ENCODE measurements at places on chromosomes 16 and 17. TPM values are rescaled to one million over a fixed set of nuclear protein-coding genes. Genes with fewer than 3 reads are reported as not detected.

DNA sequence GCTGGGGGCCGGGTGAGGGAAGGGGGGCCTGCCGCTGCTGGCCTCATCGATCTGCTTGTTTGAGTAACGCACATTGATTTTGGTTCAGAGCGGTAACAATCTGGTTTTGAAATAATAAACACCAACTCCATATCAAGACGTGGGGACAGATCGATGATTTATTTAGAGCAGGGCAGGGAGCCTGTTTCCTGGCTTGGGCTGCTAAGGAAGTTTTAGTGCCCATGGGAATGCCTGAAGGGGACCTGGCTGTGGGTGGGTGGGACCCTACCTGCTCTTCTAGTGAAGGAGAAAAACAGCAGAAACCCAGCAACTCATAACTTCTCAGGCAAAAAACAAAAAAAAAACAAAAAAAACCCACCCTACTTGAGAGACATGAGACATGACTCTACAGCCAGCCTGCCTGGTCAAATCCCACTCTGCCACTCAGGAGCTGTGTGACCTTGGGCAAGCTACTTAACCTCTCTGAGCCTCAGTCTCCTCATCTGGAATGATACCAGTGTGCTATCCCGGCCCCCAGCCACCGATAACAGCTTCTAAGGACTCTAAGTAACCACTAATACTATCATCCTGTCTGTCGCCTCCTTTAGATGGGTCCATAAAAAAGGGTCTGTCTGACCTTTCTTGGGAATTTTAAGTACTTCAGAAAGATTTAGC, 66.0 kb downstream of the PIPOX start:
- no peak overlapping the region for H3K27ac ChIP-seq
- H3K36me3 ChIP-seq: peaks cover 9% of the 10 kb centered on the region

Gene CCL7
- not detected for total RNA-seq

- H3K4me1 ChIP-seq: peaks cover 14% of the 10 kb centered on the region
- no peak for DNase-seq
- H3K36me3 ChIP-seq: no peaks in the 10 kb centered on the region
- H3K27me3 ChIP-seq: peaks cover 3% of the 10 kb centered on the region
Measured at GRCh38 chr17:43431714-43432523, 33.1 kb downstream of the ARL4D start.

Gene ZNF500
- 19.8 TPM for total RNA-seq

DNA sequence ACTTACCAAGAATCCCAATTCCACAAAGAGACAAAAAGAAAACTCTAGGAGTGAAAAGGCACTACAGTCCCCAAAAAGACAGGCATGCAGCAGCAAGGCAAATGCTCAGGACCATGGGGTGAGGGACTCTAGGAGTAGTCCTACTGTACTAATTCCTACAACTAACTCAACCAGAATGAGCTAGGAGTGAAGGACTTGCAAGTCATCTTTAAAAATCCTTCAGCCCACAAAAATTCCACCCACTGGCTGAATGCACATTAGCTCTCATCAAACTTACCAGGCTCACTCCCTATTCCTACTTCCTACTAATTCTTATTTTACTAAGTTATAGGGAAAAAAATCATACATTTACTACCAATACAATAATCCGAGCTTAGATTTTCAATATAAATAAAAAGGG, 141.7 kb upstream of the C17orf78 start:
- H3K27me3 ChIP-seq: no peaks in the 10 kb centered on the region
- no peak overlapping the region for H3K4me3 ChIP-seq
- H3K4me1 ChIP-seq: peaks cover 15% of the 10 kb centered on the region
- H3K36me3 ChIP-seq: no peaks in the 10 kb centered on the region
- H3K27ac ChIP-seq: no peak overlapping the region
- no peak for DNase-seq

Gene CLN3
- 29.4 TPM for total RNA-seq

Gene CTRL
- 2.8 TPM for total RNA-seq

GRCh38 chr17:46929413-46929812, 6.5 kb downstream of the GOSR2 start:
- H3K27ac ChIP-seq: peak overlapping the region; percentile 56
- H3K4me1 ChIP-seq: peaks cover 29% of the 10 kb centered on the region
- DNase-seq: peak; percentile 43
- H3K27me3 ChIP-seq: peaks cover 3% of the 10 kb centered on the region

DNA sequence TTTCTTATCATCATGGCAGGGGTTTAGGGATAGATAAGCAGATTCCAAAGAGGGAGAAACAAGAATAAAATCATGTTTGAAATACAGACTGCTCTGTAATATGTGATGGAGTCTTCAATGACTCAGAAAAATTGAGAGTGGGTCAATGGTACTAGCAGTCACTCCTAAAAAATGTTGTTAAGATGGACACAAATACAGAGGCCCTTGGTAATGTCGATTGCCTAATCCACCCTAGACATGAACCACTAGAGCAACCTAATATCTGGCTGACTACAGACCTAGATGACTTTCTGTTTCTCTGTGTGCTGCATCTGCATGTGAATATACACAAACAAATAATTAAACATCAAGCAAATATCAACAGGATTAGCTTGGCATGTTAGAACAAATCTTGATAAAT, 135.8 kb downstream of the CDH8 start:
- no peak overlapping the region for H3K27ac ChIP-seq
- no peak overlapping the region for H3K4me3 ChIP-seq

Gene CDK5R1
- 73.9 TPM for total RNA-seq

GRCh38 chr17:72840019-72840418, 252.5 kb downstream of the SLC39A11 start:
- H3K4me1 ChIP-seq: no peaks in the 10 kb centered on the region
- no peak overlapping the region for H3K27ac ChIP-seq
- H3K27me3 ChIP-seq: peaks cover 3% of the 10 kb centered on the region
- peaks cover 17% of the 10 kb centered on the region for H3K36me3 ChIP-seq

Gene ZNF205
- 31.6 TPM for total RNA-seq

DNA sequence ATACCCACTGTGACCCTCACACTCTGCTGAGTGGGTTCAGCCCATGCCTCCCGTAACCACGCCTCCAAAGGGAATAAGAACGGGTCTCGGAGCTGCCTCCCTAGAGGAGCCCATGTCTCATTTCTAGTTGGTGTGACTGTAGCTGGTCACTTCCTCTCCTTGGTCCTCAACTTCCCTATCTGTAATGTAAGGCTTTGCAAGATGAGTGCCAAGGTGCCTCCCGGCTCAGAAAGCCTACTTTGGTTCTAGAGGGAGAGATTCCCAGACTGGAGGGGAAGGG, 20.8 kb downstream of the C16orf74 start:
- no peak overlapping the region for H3K4me3 ChIP-seq
- H3K27ac ChIP-seq: no peak overlapping the region
- H3K36me3 ChIP-seq: peaks cover 4% of the 10 kb centered on the region
- peaks cover 6% of the 10 kb centered on the region for H3K27me3 ChIP-seq

- peaks cover 3% of the 10 kb centered on the region for H3K27me3 ChIP-seq
- no peak overlapping the region for H3K27ac ChIP-seq
- H3K4me3 ChIP-seq: no peak overlapping the region
- peaks cover 21% of the 10 kb centered on the region for H3K4me1 ChIP-seq
Measured at GRCh38 chr16:28013878-28014277, 49.6 kb downstream of the GSG1L start.

GRCh38 chr17:59111539-59111938, 4.9 kb upstream of the TRIM37 start:
- H3K4me1 ChIP-seq: no peaks in the 10 kb centered on the region
- no peaks in the 10 kb centered on the region for H3K36me3 ChIP-seq
- peaks cover 3% of the 10 kb centered on the region for H3K27me3 ChIP-seq
- H3K27ac ChIP-seq: no peak overlapping the region
- no peak overlapping the region for H3K4me3 ChIP-seq
- DNase-seq: no peak

Gene KRT40
- not detected for total RNA-seq

Gene HOXB6
- total RNA-seq: not detected

DNA sequence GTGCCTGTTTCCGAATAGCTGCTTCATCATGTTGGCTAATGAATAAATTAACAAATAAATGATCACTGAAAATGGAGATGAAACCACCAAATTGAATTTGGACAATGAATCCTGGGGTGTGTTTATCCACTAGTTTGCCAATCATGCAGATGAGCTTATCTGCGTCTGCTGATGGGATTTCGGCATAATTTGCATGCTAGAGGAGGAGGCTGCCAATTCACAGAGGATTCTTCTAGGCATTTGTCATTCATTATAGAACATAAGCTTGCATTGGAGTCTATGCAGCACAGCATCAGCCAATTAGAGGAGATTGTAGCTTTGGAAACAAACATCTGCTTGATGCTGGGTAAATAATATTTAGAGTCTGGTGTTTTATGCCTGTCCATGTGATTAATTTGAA, 123.1 kb downstream of the NPIPB5 start:
- H3K4me3 ChIP-seq: no peak overlapping the region
- H3K27ac ChIP-seq: peak overlapping the region; percentile 3
- peaks cover 2% of the 10 kb centered on the region for H3K27me3 ChIP-seq
- peaks cover 23% of the 10 kb centered on the region for H3K4me1 ChIP-seq
- no peaks in the 10 kb centered on the region for H3K36me3 ChIP-seq

GRCh38 chr16:23691483-23692189, 12.9 kb downstream of the PLK1 start:
- H3K4me3 ChIP-seq: no peak overlapping the region
- DNase-seq: no peak
- no peak overlapping the region for H3K27ac ChIP-seq
- H3K36me3 ChIP-seq: no peaks in the 10 kb centered on the region
- H3K4me1 ChIP-seq: peaks cover 4% of the 10 kb centered on the region

Gene GAS7
- 2.0 TPM for total RNA-seq

DNA sequence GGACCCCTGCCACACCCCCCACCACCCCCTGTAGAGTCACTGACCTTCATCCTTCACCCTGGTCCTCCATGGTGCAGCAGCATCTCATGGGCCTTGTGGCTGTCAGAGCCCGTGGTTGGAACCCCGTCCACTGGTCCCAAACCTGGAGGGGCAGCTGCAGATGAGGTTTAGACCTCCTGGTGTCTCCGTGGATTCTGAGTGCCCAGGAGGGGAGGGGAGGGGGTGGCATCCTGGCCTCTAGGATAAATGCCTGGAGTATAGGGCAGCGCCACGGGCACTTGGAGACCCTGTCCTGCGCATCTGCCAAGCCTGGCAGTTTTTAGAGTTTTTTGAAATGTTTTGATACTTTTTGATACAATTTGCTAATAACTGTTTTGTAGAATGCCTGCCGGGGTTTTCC, 17.5 kb downstream of the KLHL36 start:
- no peak overlapping the region for H3K27ac ChIP-seq
- peaks cover 6% of the 10 kb centered on the region for H3K4me1 ChIP-seq
- H3K4me3 ChIP-seq: no peak overlapping the region
- DNase-seq: no peak

- peak overlapping the region; percentile 94 for H3K4me3 ChIP-seq
- H3K27ac ChIP-seq: peak overlapping the region; percentile 80
- H3K36me3 ChIP-seq: no peaks in the 10 kb centered on the region
- no peak for DNase-seq
Measured at GRCh38 chr17:30969989-30970830, 629 bp upstream of the RNF135 start.

Gene HOXB9
- total RNA-seq: not detected

GRCh38 chr17:72307836-72308235, 187.0 kb downstream of the SOX9 start:
- peaks cover 6% of the 10 kb centered on the region for H3K27me3 ChIP-seq
- peaks cover 20% of the 10 kb centered on the region for H3K4me1 ChIP-seq
- no peak overlapping the region for H3K27ac ChIP-seq
- no peak overlapping the region for H3K4me3 ChIP-seq
- H3K36me3 ChIP-seq: no peaks in the 10 kb centered on the region

Gene IGFBP4
- total RNA-seq: 1.9 TPM

- H3K4me1 ChIP-seq: peaks cover 4% of the 10 kb centered on the region
- H3K27me3 ChIP-seq: peaks cover 2% of the 10 kb centered on the region
- no peak overlapping the region for H3K27ac ChIP-seq
- H3K36me3 ChIP-seq: no peaks in the 10 kb centered on the region
- H3K4me3 ChIP-seq: no peak overlapping the region
Measured at GRCh38 chr17:41416479-41416878, 7.9 kb downstream of the KRT37 start.

- peaks cover 40% of the 10 kb centered on the region for H3K4me1 ChIP-seq
- peaks cover 11% of the 10 kb centered on the region for H3K27me3 ChIP-seq
- H3K36me3 ChIP-seq: no peaks in the 10 kb centered on the region
Measured at GRCh38 chr16:85422196-85422631, 190.9 kb upstream of the GSE1 start.

GRCh38 chr17:9844153-9844552, 18.4 kb downstream of the GLP2R start:
- no peaks in the 10 kb centered on the region for H3K4me1 ChIP-seq
- peaks cover 2% of the 10 kb centered on the region for H3K27me3 ChIP-seq
- no peak overlapping the region for H3K27ac ChIP-seq
- DNase-seq: no peak
- H3K36me3 ChIP-seq: peaks cover 5% of the 10 kb centered on the region

GRCh38 chr17:35747540-35748017, 5.5 kb downstream of the GAS2L2 start:
- no peaks in the 10 kb centered on the region for H3K36me3 ChIP-seq
- H3K27me3 ChIP-seq: peaks cover 10% of the 10 kb centered on the region
- DNase-seq: peak; percentile 84
- no peak overlapping the region for H3K27ac ChIP-seq
- H3K4me1 ChIP-seq: peaks cover 8% of the 10 kb centered on the region

- DNase-seq: no peak
- no peaks in the 10 kb centered on the region for H3K36me3 ChIP-seq
- H3K4me1 ChIP-seq: no peaks in the 10 kb centered on the region
- peaks cover 2% of the 10 kb centered on the region for H3K27me3 ChIP-seq
- H3K27ac ChIP-seq: no peak overlapping the region
- H3K4me3 ChIP-seq: no peak overlapping the region
Measured at GRCh38 chr17:9900784-9901183, 4.3 kb downstream of the RCVRN start.

GRCh38 chr16:30948667-30949649, at the start of gene ORAI3:
TSS of gene ORAI3 (plus strand) at chr16:30949068. CDS start at chr16:30949290, 222 bp downstream.
- H3K27ac ChIP-seq: peak within 1 kb of the TSS; percentile 73
- peak within 1 kb of the TSS; percentile 85 for H3K4me3 ChIP-seq
- peaks cover 5% of the 10 kb centered on the region for H3K36me3 ChIP-seq
- peak; percentile 68 for DNase-seq
- peaks cover 6% of the 10 kb centered on the region for H3K4me1 ChIP-seq
- peaks cover 10% of the 10 kb centered on the region for H3K27me3 ChIP-seq

DNA sequence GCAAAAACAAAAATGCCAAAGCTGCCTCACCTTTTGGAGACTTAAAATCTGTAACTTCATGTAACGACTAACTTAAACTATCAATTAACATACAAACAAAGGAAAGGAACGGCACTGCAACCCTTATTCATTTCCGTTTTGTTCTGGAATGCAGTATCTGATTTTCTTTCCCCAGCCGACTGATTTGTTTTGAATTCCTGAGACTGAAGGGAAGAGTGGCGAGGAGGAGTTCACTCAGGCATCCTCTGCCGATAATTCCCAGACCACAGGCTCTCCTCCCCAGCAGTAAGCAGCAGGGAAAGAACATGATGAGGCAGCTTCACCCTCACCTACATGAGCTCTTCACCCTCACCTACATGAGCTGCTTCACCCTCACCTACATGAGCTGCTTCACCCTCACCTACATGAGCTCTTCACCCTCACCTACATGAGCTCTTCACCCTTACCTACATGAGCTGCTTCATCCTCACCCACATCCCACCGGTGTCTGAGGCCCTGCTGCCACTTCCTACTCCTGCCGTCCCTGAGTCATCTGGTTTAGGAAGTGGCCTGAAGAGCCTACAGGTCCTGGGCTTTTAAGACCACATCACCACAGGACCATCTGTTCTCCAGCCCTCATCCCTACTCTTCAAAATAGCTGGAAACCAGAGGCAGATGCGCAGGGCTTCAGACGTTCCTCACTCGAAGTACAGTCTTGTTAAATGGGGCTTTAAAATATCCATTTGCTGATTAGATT, 168.0 kb upstream of the RPH3AL start:
- H3K36me3 ChIP-seq: peaks cover 34% of the 10 kb centered on the region
- H3K27ac ChIP-seq: no peak overlapping the region
- no peak overlapping the region for H3K4me3 ChIP-seq

All from glutamatergic neuron (in vitro differentiated cells).